ENCODE measurements at places on chromosomes 1 and 21.
A peak's percentile ranks its signal among the peaks of the same experiment; 100 is the strongest.

- no peak for DNase-seq
Observed at GRCh38 chr1:162030759-162031280, 7.2 kb upstream of the OLFML2B start.

DNA sequence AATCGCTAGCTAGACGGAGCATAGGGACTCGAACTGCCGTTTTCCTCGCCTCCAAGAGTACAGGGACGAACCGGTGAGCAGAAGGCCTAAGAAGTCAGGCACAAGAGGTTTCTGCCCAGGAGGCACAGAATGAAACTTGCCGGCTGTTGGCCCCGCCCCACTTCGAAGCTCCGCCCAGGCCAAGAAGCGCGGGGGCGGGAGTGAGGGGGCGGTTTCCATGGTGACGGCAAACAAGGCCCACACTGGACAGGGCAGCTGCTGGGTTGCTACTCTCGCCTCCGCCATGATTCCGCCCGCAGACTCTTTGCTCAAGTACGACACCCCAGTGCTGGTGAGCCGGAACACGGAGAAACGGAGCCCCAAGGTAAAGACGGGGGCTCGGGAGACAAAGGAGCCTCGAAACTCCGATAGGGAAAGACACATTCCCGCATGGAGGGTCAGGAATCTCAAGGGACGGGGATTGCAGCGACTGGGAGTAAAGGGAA lies at the start of gene DNALI1:
DNALI1 (plus strand) TSS at position 229 of the 485 bp plus-strand sequence; CDS start at position 284, 55 bp downstream.
- peak; percentile 97 for DNase-seq

- no peak for DNase-seq
Observed at GRCh38 chr1:48810740-48811139, 34.0 kb upstream of the BEND5 start.

GRCh38 chr1:159000625-159001024 lies 9.1 kb upstream of the IFI16 start:
- peak; percentile 40 for DNase-seq

GRCh38 chr1:30808067-30808662 lies 50.6 kb upstream of the LAPTM5 start:
- DNase-seq, result no peak

DNA sequence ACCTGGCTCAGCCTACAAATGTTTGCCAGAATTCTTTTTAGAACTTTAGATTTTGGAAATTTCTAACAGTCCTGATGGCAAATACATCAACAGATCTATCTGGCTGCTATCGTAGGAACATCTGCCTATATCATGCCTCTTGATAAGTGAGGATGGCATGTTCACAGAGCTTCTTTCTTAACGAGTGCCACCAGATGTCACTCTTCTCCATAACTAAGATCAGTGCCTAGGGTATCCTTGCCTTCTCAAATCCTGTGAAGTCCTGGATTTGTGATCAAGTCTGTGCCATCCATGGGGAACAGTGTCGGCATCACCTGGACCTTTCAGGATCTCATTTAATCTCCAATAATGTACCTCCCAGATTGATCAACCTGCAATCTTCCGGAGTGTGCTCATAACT lies 36.5 kb upstream of the CD5L start:
- DNase-seq, result peak; percentile 42

- DNase-seq, result no peak
Observed at GRCh38 chr1:113654883-113655282, 104.4 kb downstream of the PHTF1 start.

- no peak for DNase-seq
Observed at GRCh38 chr1:201295861-201296260, 12.6 kb downstream of the PKP1 start.

DNA sequence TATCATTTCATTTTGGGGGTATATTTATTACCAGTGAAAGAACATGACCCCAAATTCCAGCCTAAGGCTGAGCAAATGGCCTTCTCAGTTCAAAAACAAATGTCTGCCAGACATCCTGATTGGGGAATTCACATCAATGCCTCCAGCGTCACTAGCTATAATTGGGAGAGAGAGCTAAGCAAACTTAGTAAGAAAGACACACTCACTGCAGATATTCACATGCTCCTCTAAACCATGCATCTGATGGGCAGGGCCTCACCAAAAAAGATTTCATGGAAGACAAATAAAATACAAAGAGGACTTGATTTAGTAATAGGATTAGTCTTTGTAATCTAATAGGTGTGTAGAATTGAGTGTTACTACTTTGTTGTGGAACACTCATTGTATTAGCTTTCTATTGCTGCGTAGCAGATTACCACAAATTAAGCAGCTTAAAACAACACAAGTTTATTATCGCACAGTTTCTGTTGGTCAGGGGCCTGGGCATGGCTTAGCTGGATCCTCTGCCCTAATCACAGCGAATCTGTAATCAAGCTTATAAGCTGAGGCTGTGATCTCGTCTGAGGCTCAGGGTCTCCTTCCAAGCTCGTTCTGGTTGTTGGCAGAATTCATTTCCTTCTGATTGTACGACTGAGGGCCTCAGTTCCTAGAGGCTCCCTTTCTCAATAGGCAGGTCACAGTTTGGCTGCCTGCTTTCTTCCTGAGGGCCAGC lies 243.0 kb downstream of the PBX1 start:
- DNase-seq, result no peak

GRCh38 chr1:93685918-93686317 lies 4.3 kb upstream of the BCAR3 start:
- DNase-seq, result no peak

- DNase-seq, result no peak
Observed at GRCh38 chr1:45206808-45207623, 611 bp upstream of the ZSWIM5 start.

DNA sequence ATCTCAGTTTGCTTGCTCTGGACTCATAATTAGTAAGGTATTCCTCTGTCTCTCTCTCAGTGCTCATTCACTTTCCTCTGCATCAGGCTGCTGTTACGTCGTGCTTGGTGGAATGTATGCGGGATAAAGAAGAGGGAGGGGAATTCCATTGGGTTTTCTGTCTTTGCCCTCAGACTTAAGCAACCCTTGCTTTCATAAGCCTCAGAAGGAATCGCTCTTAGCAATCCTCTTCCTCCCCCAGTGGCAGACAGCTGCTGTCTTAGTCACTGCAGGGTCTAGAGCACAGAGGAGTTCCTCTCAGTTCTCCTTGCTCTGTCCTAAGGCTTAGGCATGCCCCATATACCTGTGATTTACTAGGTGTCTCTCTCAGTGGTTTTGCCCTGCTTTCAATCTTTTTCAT lies 19.1 kb upstream of the NTMT2 start:
- peak; percentile 32 for DNase-seq

- DNase-seq, result no peak
Observed at GRCh38 chr1:51289676-51290488, 40.5 kb downstream of the TTC39A start.

GRCh38 chr1:180899262-180899661 lies 13.4 kb upstream of the KIAA1614 start:
- no peak for DNase-seq

- DNase-seq, result no peak
Observed at GRCh38 chr21:19276665-19277064, 873.1 kb upstream of the TMPRSS15 start.

- DNase-seq, result no peak
Observed at GRCh38 chr1:234631721-234632125, 21.7 kb upstream of the IRF2BP2 start.

GRCh38 chr1:38481871-38482826 lies 377.4 kb downstream of the RRAGC start:
- no peak for DNase-seq

DNA sequence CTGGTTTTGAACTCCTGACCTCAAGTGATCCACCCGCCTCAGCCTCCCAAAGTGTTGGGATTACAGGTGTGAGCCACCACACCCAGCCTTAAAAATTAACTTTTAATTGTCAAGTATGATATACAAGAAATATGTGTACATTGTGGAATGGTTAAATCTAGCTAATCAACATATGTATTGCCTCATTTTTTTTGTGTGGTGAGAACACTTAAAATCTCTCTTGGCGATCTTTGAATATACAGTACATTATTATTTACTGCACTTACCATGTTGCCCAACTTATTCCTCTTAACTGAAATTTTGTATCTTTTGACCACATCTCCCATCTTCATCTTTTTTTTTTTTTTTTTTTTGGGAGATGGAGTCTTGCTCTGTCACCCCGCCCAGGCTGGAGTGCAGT lies 23.3 kb downstream of the THRAP3 start:
- no peak for DNase-seq

- DNase-seq, result no peak
Observed at GRCh38 chr1:151284013-151284577, 2.0 kb downstream of the ZNF687 start.

GRCh38 chr1:86114816-86115400 lies 41.7 kb downstream of the COL24A1 start:
- no peak for DNase-seq

DNA sequence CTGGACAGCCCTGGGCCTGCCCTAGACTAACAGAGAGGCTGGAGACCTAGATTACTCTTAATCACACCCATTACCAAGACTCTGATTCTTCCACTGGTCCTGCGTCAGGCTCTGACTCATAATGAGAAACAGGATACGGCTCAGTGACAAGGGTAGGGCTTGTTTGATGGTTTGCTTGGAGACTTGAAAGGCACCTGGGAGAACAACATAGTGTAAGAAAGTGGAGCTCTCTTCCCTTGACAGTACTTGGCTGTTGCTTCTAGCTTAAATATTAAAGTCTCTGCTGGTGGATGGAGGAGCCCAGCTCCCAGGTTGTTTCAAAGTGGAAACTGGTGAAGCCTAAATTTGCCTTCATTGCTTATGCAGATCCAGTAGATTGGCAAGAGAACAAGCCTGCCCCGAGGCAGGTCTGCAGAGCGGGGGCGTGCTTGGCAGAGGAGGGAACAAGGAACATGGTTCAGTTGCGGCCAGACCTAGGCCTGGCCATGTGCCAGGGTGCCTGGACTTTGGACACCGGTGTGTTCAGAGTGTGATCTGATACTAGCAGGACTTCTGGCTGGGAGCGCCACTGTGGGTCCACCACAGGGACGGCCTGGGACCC lies 480.6 kb downstream of the CAMTA1 start:
- DNase-seq, result no peak

- DNase-seq, result no peak
Observed at GRCh38 chr1:111404588-111404987, 22.9 kb downstream of the OVGP1 start.

DNA sequence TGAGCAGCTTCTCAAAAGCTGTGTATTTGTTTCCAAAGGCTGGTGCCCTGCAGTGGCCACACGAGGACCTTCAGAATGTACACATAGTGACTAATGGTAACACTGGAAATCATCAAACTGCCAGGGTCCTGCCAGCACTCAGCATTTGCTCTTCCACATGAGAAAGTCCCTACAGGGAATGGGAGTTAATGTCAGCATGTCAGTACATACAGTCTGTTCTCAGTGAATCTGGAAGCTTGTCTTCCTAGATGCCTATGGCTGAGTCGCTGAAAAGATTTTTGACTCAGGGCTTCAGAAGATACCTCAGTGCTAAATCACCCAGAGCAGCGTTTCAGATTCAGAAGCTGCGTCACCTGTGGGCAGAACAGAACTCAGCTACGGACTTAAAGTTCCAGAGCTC lies 108.2 kb downstream of the CDC7 start:
- DNase-seq, result no peak

DNA sequence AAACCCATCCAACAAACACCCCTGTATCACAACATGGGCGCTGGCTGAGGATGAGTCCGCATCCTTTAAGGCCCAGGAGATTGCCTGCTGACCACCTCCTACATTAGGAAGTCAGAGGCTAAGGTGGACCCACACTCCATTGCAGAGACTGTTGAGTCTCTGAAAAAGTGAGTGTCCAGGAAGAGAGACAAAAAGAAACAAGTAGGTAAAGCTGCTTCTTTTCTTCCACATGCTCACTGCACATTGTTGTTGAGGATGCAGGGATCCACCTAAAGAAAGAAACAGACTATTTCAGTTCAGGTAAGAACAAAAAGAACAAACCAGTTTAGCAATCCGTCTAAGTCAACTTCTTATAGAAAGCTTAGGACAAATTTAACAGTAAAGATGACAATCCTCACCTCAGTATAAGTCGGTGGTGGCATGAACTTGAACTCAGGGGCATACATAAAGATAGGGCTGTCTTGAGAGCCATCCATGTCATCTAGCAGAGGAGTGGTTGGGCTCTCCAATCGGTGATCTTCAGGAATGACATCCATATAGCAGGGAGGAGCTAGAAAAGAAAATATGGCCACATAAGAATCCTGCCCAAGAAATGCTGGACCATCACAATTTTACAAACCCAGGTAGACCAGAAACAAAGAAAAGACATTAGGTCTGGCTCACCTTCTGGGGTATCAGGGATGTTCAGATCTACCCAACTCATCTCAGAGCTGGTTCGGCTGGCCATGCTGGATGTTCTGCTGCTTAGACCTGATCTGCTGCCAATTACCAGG lies 2.6 kb downstream of the TXNIP start:
- DNase-seq, result no peak

DNA sequence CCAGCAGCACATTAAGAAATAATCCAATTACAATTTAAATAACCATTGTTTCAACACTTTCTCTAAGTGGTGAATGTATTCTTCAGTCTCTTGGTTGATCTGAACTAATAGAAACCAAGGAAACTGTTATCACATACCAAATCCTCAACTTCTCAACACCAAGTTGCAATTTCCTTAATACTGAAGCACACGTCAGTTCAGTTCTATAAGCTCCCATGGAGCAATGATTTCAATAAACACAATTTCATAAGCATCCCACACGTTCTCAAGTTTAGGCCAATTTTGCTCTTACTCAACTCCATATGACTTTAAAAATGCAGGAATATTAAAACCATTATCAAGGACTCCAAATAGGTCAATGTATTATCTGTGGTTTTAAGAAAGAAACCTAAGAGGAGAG lies 5.8 kb upstream of the ERG start:
- DNase-seq, result no peak

DNA sequence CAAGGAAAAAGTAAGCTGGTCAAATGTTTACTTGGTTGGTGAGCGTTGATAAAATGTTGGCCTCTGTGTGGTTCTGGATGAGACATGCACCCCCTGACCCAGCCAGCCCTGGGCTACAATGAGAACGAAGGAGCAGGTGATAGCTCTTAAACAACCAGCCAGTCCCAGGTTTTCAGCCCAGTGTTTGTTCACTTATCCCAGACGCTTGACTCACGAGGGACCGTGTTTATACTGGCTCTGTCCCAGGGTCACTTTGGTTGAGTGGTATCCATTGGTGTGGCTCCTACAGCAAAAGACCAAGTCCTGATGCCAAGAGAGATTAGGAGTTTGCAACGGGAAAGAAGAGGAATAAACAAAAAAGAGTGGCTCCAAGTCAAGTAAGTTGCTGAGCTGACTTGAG lies 86.9 kb downstream of the KCNJ15 start:
- no peak for DNase-seq

DNA sequence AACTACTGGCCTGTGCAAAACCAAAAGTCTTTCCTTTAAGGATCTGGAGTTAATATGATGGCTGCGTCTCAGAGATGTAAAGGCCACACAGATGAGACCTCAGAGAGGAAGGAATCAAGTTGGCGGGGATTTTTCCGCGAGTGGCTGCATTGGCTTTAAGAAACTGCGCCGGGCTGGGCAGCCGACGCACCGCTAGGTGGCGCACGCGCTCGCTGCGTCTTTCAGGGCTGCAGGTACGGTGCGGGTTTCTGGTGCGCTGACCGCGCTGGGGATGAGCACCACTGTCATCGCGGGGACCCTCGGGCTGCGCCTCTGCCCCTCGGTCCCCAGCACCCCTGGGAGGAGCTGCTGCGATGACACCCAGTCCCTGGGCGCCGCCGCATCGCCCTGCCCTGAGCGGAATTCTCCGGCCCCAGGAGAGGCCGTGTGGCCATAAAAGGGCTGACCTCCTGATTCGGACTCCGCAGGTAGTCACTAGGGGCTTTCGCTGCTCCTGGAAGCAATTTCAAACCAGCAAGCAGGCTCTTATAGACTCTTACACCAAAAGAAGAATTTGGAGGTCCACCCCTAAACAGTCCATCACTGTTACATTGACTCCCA lies 241.0 kb downstream of the KCNJ6 start:
- DNase-seq, result peak; percentile 83

GRCh38 chr1:180282401-180283044 lies 52.5 kb downstream of the LHX4 start:
- DNase-seq, result no peak

Data from iPS-NIHi11 (cell line).